NAMALWA (cell line): ENCODE measurements at places on chromosomes 4 and X.

DNA sequence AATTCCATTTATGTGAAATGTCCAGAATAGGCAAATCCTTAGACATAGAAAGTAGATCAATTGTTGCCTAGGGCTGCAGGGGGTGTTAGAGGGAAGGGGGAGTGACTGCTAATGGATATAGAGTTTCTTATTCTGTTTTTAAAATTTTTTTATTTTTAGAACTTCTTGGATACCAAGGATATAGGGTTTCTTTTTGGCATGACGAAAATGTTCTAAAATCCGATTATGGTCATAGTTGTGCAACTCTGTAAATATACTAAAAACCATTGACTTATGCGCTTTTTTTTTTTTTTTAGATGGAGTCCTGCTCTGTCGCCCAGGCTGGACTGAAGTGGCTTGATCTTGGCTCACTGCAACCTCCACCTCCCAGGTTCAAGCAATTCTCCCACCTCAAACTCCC lies 125.2 kb upstream of the USP9X start:
- DNase-seq = no peak

GRCh38 chr4:77007358-77008230 lies 58.0 kb downstream of the SEPTIN11 start:
- DNase-seq = no peak

DNA sequence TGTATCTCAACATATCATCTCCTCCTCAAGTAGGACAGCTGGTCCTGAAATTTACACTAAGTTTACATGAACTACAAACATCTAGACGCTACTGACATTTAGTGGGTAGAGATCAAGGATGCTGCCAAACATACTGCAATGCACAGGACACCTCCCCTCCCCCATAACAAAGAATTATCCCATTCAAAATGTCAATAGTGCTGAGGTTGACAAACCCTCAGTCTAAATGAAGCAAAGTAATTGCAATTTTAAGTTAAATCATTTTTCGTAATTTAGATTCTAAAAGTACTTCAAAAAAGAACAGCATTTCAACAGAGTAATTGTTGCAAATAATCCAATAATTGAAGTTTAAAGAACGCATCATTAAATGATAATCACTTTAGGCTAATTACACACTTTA lies 1.2 kb downstream of the PRMT9 start:
- DNase-seq = peak; percentile 13

GRCh38 chrX:125503769-125504168 lies 184.1 kb downstream of the TEX13C start:
- no peak for DNase-seq

GRCh38 chr4:140257461-140258305 lies 103.7 kb upstream of the MAML3 start:
- no peak for DNase-seq
